Activated effector memory CD4-positive, alpha-beta T cell treated with anti-CD3 and anti-CD28 coated beads, Interleukin-2, amount 50 U/mL, for 16 hours (primary cell): ENCODE measurements at places on chromosomes 5 and 9.

DNA sequence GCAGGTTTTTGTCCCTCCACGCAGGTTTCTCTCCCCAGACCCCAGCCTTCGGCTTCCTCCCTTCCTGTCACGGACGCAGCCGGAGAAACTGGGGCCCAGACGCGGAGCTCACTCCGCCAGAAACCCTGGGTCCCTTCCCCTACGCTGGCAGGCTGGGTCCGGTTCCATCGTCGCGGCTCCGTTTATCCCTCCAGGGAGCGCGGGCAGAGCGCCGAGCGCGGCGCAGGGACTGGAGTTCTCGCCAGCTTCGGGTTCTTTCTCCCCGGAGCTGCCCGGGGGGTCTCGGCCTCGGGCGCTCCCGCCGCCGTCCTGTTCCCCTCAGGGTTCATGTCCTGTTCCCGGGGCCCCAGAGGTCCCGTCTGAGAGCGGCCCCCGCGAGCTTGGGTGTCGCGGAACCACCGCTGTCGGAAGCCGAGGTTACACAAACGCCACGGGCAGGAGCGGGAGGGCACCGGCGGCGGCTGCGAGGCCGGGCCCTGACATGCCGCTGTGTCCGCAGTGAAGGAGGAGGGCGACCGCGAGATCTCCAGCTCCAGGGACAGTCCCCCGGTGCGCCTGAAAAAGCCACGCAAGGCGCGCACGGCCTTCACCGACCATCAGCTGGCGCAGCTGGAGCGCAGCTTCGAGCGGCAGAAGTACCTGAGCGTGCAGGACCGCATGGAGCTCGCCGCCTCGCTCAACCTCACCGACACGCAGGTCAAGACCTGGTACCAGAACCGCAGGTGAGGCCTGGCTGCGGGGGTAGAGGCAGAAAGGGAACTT, 4.6 kb downstream of the BARHL1 start:
- no peak for DNase-seq

GRCh38 chr9:31119890-31120454, 1264.5 kb upstream of the ACO1 start:
- DNase-seq: peak; percentile 65

- no peak for DNase-seq
Observed at GRCh38 chr5:72487177-72487576, 20.0 kb downstream of the ZNF366 start.

DNA sequence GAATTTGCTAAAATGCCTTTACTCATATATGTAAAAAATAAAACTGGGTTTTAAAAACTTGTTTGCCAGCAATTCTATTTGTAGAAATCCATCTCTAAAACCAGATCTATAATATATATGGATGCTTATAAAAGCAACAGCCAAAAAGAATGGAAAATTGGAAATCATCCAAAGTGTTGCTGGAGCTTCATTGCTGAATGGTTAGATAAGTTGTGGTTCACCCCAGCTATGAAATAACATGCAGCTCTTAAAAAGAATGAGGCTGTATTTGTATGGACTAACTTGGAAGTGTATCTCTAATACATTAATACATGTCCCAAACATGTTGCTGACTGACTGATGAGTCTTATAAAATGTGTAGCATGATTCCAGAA, 76.2 kb downstream of the STK10 start:
- no peak for DNase-seq

GRCh38 chr5:6822556-6823343, 109.5 kb downstream of the TENT4A start:
- DNase-seq: no peak

DNA sequence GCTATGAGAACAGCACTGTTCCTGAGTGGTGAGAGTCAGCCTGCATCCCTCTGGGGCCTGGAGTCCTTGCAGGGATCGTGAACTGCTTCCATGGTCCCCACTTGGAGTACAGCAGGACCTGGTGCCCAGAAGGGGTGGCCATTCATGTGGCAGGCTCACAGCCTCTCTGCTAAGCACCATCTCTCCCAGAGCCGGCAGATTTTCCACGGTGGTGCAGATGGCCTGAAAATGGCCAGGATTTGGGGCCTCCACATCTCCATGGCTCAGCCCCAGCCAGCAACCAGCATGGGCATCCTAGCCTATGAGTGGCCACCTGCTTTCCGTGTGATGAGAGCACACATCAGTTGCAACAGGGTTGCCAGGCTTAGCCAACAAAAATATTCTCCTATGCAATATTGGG, 33.9 kb upstream of the SEMA4D start:
- peak; percentile 44 for DNase-seq

DNA sequence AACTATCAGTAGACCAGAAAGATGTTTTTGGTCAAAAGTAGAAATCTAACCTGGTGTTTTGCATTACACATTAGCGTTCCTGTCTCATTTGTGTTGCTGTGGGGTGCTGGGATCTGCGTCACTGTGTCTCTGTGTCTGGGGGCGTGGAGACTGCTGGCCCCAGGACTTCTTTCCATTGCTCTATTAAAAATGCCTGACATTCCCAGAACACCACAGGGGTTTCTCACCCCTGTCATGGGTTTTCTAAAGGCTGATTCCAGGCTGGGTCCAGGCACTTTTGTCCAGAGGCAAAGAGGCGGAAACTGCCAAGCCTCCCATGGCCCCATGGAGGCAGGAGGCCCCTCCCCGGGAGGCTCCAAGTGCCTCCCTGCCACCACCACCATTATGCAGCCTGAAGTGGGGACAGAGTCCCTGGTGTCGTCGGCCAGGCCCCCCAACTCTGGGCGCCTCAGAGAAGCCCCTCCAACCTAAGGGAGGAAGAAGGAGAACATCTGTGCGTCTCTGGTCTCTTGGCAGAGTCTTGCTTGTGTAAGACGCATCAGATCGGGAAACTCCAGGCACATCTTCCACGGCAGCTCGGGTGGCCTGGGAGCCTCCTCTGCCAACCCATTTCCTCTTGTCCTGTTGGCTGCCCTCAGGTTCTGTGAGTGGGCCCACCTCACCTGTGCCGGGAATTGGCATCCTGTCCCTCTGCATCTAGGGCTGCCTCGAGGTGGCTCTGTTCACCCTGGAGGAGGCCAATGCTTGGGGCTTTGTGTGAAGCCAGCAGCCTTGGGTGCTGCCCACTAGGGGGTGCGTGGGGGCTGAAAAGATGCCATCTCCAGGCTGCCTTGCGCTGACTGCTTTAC, 13.8 kb upstream of the PLEKHG4B start:
- no peak for DNase-seq

DNA sequence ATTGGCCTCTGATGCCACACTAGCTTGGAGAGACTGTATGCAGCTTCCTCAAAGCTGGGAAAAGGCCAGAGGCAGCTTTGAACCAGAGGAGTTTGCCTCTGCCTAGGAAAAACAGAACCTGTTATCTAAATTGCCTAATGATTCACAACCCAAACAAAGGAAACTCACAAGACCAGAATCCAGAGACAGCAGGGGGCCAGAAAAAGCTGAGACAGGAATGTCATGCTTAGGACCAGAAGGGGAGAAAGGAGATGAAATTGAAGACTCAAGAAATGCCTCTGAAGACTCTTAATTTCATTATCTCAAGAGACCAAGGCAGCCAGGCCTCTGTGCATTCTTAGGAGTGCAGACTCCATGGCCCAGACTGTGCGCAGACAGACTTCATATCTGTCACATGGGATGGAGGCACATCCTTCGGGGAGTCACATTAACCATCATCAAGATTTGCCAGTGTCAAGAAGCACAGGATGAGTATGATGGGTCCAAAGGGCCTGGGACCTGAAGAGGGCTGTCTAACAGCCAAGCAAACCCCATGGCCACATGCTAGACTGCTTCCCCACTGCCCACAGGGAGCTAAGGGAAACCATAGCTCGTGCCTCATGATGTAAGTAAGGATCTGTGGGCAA, 57.3 kb downstream of the ARSB start:
- DNase-seq: no peak

GRCh38 chr9:128787659-128788058, 606 bp downstream of the TBC1D13 start:
- no peak for DNase-seq

GRCh38 chr5:140109759-140110645, 3.9 kb upstream of the PURA start:
- DNase-seq: no peak

- DNase-seq: no peak
Observed at GRCh38 chr5:155087036-155087435, 73.5 kb downstream of the KIF4B start.

- DNase-seq: no peak
Observed at GRCh38 chr5:172699999-172700364, 58.9 kb downstream of the NEURL1B start.
